Uterine smooth muscle cell (primary cell): ENCODE measurements at places on chromosomes 4 and X. TPM values are rescaled to one million over a fixed set of nuclear protein-coding genes. Genes with fewer than 3 reads are reported as not detected.

Gene SPATA18
- total RNA-seq: 4.4 and 14.0 TPM in 2 replicates

Gene PASD1
- not detected in 2 replicates for total RNA-seq

Gene SSX4
- total RNA-seq: not detected in 2 replicates

Gene BLOC1S4
- 19.3 and 21.0 TPM in 2 replicates for total RNA-seq

Gene MAGEC3
- not detected in 2 replicates for total RNA-seq

Gene CXCL11
- total RNA-seq: 0.22 TPM in 1 of 2 replicates, not detected in the other

Gene SSX1
- not detected in 2 replicates for total RNA-seq

Gene H2BW2
- not detected in 2 replicates for total RNA-seq

Gene PPP1R3F
- 2.4 and 7.5 TPM in 2 replicates for total RNA-seq

Gene BEX3
- 239 and 345 TPM in 2 replicates for total RNA-seq
